ENCODE measurements at places on chromosomes 4 and X.

DNA sequence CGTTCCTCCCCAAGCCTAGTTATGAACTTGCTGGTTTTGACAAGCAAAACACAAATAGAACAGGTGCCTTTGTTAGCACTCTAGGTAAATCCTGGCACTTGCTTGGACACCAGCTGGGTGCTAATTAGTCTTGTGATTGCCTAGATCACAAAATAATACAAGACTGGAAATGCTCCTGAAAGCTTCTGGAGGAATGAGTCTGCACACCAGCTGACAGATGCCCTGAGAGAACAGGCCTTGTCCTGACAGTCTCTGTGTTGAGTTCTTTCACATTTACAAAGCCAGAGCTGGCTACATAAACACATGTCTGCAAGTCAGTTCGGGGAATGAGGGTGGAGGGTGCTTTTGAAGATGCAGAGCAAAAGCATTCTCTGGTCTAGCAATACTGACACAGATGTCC is 93.8 kb downstream of the ELOVL6 start:
- peaks cover 3% of the 10 kb centered on the region for H3K4me1 ChIP-seq
- H3K27me3 ChIP-seq = no peaks in the 10 kb centered on the region
- DNase-seq = no peak
- no peak overlapping the region for H3K27ac ChIP-seq
- H3K4me3 ChIP-seq = no peak overlapping the region
- H3K36me3 ChIP-seq = peaks cover 3% of the 10 kb centered on the region

GRCh38 chr4:41537292-41537890 is 566 bp upstream of the LIMCH1 start:
- H3K4me3 ChIP-seq = no peak overlapping the region
- no peaks in the 10 kb centered on the region for H3K27me3 ChIP-seq
- no peak for DNase-seq
- no peaks in the 10 kb centered on the region for H3K4me1 ChIP-seq
- H3K27ac ChIP-seq = no peak overlapping the region
- H3K36me3 ChIP-seq = no peaks in the 10 kb centered on the region

GRCh38 chr4:174437324-174437723 is 85.0 kb downstream of the HPGD start:
- no peak overlapping the region for H3K4me3 ChIP-seq
- no peaks in the 10 kb centered on the region for H3K27me3 ChIP-seq
- H3K4me1 ChIP-seq = no peaks in the 10 kb centered on the region
- no peak for DNase-seq

DNA sequence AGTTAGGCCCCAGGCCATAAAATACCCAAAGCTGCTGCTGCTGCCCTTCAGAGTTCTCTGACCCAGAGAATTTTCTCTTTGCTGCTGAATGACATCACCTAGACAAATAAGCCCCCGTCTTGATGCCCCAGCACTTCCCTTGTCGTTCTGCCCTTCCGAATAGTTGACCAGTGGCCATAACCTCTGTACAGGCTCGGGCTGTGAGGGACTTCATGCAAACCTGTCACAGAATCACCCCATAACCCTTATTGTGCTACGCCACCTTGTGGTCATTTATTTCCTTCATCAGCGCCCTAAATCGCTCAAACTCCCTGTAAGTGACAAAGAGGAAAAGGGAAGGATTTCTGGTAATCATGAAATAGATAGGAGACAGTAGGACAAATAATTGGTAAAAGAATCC is 18.8 kb downstream of the SPACA5 start:
- H3K27me3 ChIP-seq = no peaks in the 10 kb centered on the region
- H3K4me1 ChIP-seq = no peaks in the 10 kb centered on the region
- H3K36me3 ChIP-seq = no peaks in the 10 kb centered on the region

GRCh38 chr4:11739992-11740391 is 311.3 kb upstream of the HS3ST1 start:
- H3K27me3 ChIP-seq = no peaks in the 10 kb centered on the region
- H3K4me3 ChIP-seq = no peak overlapping the region
- no peaks in the 10 kb centered on the region for H3K36me3 ChIP-seq
- no peaks in the 10 kb centered on the region for H3K4me1 ChIP-seq
- no peak overlapping the region for H3K27ac ChIP-seq
- no peak for DNase-seq

DNA sequence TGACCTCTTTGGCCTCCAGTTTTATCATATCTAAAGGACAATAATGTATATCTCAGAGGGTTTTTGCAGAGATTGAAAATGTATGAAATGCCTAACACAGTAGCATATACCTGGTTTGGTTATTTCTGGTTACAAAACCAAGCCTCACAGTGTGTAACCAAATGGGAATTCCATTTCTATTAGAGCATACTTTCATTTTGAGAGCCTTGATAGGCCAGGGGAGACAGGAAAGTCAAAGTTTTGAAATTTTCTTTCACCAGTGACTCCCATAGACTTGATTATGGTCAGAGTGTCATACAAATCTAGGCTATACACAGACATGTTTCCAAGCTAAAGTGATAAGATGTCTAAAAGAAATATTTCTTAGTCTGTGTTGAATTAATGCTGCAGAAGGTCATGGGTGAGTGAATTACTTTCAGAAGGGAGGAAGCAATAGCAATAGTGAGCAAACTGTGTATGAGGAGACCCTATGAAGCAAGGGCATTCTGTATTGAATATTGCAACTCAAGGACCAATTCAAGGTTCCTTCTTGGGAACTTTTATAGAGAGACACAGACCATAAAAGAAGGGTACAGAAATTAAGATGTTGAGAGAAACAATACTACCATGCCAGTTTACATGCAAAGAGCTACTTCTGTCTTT is 151.1 kb downstream of the PDE5A start:
- no peak for DNase-seq
- no peaks in the 10 kb centered on the region for H3K4me1 ChIP-seq
- H3K36me3 ChIP-seq = peaks cover 3% of the 10 kb centered on the region
- H3K4me3 ChIP-seq = no peak overlapping the region
- no peaks in the 10 kb centered on the region for H3K27me3 ChIP-seq

DNA sequence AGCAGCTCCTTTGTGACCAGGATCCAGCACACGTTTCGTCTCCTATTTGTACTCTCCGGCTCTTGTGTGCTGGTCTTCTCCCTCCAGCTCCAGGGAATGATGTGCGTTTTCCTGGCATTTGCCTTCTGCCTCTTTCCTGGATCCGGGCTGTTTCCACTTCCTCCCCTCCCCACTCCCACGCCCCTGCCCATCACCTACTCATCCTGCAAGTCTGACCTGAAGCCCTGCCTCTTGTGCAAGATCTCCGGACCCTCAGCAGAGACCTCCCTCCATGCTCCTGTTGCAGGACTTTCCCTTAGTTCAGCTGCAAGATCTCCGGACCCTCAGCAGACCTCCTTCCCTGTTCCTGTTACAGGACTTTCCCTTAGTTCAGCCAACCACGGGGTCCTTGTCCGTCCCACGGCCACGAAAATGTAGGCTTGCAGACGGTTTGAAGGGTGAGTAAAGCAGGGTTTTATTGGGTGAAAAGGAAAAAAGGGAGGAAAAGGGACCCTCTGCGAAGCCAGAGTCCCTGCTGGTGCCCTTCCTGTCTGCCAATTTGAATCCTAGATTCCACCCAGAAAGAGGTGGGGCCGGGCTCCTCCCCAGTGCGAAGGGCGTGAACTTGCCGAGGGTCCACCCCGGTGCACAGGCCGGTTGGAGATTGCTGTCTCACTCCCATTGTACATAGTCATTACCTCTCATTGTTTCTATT is 74.4 kb upstream of the IRF2 start:
- H3K27me3 ChIP-seq = no peaks in the 10 kb centered on the region
- DNase-seq = no peak
- no peak overlapping the region for H3K4me3 ChIP-seq
- no peaks in the 10 kb centered on the region for H3K36me3 ChIP-seq
- no peak overlapping the region for H3K27ac ChIP-seq

DNA sequence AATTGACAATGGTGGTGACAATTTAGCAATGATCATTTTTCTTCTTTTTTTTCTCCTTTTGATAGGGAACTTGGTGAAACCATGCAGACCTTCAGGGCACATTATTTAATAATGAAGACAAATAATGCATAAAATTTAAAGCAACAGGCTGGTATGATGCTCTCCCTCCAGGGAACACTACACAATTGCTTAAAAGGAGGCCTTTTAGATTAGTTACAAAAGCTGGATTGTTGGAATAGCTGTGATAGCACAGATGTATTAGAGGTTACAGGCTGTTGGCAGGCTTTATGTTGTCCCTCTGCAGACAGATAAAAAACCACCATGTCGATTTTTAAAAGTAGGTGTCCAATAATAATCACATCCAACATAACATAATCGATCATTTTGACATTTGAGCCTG is 307.0 kb downstream of the ADGRL3 start:
- H3K27me3 ChIP-seq = no peaks in the 10 kb centered on the region
- H3K4me1 ChIP-seq = no peaks in the 10 kb centered on the region
- H3K4me3 ChIP-seq = no peak overlapping the region
- DNase-seq = no peak
- H3K27ac ChIP-seq = no peak overlapping the region
- no peaks in the 10 kb centered on the region for H3K36me3 ChIP-seq
